ENCODE measurements at places on chromosomes 5 and 9.

DNA sequence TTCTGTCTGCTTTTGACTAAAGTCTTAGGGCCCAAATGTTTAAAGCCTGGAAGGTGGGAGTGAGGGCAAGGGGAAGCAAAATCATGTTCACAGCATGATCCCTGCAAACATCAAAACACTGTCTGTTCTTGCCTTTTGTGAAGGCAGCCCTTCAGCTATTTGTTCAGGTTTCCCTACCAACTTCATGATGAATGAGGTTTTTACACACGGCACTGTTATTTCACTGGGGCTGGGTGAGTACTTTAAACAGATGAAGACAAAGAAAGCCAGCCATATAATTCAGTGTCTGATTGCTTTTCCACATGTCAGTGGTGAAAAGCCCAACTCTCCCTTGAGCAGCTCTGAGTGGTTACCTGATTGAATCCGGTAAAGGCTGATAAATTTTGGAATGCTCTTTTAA lies 224.7 kb upstream of the GRAMD2B start:
- no peak for DNase-seq

- no peak for DNase-seq
Measured at GRCh38 chr5:56264417-56265025, 31.4 kb upstream of the ANKRD55 start.

- no peak for DNase-seq
Measured at GRCh38 chr5:141771031-141771430, 89.0 kb upstream of the ARAP3 start.

GRCh38 chr5:33867241-33867640 lies 24.5 kb downstream of the ADAMTS12 start:
- DNase-seq = no peak

GRCh38 chr5:135027266-135027696 lies 6.7 kb downstream of the PITX1 start:
- DNase-seq = no peak

- DNase-seq = no peak
Measured at GRCh38 chr5:38148021-38148625, 110.2 kb upstream of the EGFLAM start.

GRCh38 chr9:136532799-136533774 lies 12.8 kb downstream of the NOTCH1 start:
- DNase-seq = no peak

DNA sequence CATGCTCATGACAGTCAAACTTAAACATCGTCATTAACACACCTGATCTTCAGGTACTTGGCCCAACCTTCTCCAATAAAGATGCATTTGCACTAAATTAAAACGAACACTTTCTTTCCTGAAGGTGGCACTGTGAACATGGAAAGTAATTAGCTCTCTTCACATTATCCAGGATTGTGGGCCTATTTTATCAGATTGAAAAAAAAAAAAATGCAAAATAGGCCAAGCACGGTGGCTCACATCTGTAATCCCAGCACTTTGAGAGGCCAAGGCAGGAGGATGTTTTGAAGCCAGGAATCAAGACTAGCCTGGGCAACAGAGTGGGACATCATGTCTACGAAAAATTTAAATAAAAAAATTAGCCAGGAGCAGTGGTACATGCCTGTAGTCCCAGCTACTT lies 14.4 kb upstream of the CDC20B start:
- no peak for DNase-seq

- peak; percentile 12 for DNase-seq
Measured at GRCh38 chr5:107248066-107248695, 422.6 kb downstream of the EFNA5 start.

DNA sequence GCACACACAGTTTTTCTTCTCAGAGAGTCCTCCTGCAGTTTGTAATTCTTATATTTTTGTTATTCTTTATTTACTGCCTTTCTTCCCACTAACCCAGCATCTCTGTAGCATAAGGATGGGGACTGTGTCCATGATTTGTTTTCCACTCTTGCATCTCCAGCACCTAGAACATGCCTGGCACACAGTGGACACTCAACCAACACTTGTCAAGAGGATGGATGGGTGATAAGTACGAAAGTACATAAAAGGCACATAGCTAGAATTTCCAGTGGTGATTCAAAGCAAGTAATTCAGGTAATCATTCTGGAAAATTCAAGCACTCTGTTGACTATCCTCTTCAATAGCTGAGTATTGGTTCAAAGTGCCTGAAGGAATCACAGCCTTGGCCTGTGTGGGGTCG lies 60.2 kb upstream of the TRIO start:
- DNase-seq = no peak

DNA sequence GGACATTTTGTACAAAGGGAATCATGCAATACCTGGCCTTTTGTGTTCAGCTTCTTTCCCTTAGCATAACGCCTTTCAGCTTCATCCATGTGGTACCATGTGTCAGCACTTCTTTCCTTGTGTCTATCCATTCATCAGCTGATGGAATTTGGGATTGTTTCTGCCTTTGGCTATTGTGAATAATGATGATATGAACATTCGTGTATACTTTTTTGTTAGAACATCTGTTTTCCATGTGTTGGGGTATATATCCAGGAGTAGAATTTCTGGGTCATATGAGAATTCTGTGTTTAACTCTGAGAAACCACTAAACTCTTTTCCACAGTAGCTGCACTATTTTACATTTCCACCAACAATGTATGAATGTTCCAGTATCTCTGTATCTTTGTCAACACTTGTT lies 14.8 kb upstream of the PRRC2B start:
- no peak for DNase-seq

DNA sequence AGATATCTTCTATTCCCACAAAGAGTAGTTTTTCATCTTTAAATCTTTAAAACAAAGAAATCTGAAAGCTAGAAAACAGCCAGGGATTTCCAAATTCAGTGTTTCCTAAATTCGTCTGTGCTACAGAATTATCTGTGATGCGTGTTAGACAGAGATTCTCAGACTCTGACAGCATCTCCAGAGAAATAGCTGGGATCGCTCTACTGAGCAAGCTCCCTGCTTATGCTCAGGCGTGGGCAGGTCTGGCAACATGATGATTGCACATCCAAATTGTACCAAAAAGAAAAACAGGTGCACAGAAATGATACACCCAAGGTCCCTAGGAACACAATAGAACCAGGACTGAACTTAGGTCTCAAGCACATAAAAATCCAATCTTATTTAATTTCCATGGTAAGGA lies 22.8 kb upstream of the CRHBP start:
- DNase-seq = no peak

DNA sequence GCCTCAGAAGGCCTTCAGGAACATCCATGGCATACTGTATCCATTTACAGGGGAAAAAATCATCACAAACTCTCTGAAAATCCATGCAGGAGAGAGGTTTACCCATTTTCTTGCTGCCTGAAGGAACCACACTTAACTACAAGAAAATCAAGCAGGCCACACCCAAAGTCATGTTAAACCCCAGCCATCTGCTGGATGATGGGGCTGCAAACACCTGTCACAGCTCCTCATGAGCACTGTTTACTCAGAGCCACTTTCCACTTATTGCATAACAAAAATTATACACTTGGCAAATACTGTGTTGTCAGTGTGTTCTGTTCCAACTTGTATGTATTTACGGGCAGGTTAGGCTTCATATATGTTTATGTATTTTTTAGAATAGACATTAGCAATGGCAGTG lies 35.8 kb downstream of the PPIC start:
- DNase-seq = no peak

DNA sequence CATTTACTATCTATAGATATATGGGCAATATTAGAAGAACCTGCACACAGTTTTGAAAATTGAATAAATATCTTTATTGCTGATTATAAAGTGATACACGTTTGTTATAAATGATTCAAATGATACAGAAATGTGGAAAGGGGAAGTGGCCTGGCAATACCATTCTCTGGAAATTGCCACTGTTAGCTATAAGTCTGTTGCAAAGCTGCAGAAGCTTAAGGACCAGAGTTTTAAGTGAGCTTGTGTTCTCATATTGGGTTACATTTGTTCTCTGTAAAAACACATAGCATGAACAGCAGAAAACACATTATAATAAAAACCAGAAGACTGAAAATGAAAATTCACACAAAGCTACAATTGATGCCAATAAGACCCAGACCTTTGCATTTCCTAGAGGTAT lies 59.6 kb downstream of the RASGRF2 start:
- DNase-seq = no peak

- DNase-seq = no peak
Measured at GRCh38 chr5:169964246-169964645, 16.0 kb downstream of the INSYN2B start.

- no peak for DNase-seq
Measured at GRCh38 chr9:109046346-109046745, 33.0 kb upstream of the CTNNAL1 start.

GRCh38 chr9:75500479-75500878 lies 390.0 kb upstream of the PCSK5 start:
- DNase-seq = no peak

DNA sequence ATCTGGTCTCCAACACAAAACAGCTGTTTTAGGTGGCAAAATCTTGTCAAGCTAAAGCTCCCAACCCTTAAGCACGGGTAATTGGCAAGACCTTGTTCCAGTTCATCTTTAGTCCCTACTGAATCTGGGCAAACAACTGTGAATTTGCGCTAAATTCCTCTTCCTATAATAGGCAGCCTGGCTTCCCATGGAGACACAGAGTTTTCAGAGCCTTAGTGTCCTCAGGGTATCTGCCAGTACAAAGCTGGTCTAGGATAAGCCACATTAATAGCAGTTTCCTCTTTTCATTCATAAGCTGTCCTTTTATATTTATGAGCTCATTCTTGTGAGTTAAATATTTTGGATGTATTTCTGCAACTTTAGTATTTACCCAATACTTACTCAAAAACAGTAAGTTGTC lies 59.5 kb downstream of the FGF10 start:
- DNase-seq = no peak

GRCh38 chr5:41843456-41844370 lies 26.5 kb downstream of the OXCT1 start:
- DNase-seq = peak; percentile 41

DNA sequence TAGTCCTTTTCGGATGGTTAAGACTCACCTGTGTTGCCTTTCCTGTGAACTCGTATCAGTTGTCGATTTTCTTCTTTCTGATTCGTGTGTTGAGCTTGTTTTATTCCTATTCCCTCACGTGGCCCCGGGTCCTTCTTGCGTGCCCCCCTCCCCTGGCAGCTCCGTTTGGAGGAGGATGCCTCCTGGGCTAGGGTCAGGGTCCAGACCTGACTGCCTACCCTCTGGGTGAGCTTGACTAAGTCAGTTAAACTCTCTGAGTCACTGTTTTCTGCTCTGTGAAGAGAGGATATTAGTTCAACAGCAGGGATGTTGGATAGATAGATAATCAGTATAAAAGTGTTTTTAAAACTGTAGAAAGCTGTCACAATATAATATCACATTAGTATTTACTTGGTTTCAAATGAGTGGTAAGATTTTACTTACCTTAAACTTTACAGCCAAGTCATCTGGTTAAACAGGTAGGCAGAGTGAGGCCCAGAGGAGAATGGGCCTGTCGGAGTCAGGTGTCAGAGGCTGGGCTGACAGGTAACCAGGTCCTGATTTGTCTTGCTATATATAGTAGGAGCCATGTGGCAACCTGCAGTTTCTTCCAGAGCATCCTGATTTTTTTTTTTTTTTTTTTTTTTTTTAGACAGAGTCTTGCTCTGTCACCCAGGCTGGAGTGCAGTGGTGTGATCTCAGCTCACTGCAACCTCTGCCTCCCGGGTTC lies 24.2 kb downstream of the PPARGC1B start:
- no peak for DNase-seq

- no peak for DNase-seq
Measured at GRCh38 chr5:175893466-175893865, 22.1 kb downstream of the CPLX2 start.

GRCh38 chr9:38387751-38388150 lies 4.8 kb upstream of the ALDH1B1 start:
- no peak for DNase-seq

DNA sequence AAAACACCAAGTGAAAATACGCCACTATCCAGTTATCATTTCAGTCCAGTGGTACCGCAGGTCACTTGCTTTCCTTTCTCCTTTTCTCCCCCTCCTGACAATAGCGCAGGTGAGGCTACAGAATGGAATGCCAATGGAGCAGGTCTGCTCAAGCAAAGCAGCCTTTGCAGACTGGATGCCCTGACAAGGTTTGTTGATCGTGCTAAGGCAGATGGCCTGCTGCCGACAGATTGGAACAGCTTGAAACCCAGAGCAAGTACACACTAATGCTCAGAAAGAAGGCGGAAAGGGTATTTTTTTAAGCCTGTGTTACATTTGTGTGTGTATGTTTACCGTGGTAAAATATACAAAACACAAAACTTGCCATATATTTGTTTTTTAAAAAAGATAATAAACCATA lies 19.4 kb downstream of the SPACA9 start:
- DNase-seq = no peak

DNA sequence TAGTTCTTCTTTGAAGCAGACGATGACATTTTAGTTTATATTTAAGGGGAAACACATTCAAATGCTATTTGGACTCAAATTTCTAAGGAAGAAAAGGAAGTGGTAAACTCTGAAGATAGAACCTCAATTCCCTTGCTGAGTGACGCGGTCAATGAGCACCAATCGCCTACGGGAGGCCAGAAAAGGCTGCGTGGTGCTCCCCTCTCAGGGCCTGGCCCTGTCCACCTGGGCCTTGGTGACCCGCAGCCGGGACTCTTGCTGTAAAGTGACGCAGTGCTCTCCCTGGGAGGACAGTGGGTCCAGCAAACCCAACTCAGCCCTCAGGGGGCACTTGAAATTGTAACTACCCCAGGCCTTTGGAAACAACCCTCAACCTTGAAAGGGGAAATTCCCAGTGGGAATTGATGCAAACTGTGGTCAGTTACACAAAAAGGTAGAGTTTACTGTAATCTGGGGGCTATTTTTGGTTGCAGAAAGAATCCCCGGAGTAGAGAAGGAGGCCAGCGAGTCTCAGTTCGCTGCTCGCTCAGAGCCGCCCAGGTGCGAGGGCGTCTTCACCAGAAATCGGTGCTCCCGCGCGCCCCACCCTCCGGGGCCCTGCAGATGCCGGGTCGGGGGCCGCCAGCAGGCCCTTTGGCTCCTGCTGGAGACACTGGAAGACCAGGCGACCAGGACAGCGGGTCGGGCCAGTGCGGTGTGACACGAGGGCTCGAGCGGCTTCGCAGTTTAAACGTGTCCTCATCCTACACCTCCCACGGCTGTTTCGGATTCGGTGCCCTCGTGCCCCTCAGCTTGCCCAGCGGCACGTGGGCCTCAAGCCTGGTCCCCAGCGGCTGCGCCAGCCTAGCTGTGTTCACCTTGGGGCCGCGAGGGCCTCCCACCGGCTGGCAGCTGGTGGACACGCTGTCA lies 1.4 kb upstream of the ANKRD33B start:
- DNase-seq = no peak
